Left forelimb (tissue), 1 donor: ENCODE measurements at places on chromosomes 7 and 10.

DNA sequence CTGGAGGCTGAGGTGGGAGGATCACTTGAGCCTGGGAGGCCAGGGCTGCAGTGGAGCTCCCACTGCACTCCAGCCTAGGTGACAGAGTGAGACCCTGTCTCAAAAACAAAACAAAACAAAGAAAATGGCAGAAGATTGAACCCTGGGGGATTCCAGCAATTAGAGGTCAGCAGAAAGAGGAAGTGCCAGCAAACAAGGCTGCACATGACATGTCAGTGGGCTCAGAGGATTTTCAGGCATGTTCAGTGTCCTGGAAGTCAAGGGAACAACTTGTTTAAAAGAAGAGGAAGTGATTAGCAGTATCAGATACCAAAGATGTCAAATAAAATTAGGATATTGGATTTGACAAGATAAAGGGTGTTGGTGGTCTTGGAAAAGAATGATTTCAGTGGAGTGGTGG, 32.3 kb downstream of the RAB18 start:
- no peak for DNase-seq

GRCh38 chr7:116763647-116764046, 91.7 kb downstream of the MET start:
- DNase-seq: no peak

- DNase-seq: no peak
These were observed 88.0 kb upstream of the PRSS58 start for GRCh38 chr7:142345811-142346210.

DNA sequence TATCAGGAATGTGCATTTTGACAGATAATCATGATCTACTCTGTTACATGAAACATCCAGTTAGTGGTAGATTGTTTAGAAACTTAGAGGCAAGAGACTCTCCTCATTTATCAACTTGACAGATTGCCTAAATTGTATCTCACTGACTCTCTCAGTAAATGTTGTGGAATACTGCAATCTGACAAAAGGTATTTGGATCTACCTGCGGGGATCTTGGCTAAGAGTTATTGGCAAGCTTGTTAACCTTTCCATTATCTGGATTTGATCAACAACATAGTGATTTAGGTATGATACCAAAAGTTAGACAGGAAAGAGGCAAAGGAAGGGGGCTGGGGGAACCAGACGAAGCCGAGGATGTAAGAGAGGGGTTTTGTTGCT, 2.0 kb downstream of the VSTM2A start:
- DNase-seq: no peak

DNA sequence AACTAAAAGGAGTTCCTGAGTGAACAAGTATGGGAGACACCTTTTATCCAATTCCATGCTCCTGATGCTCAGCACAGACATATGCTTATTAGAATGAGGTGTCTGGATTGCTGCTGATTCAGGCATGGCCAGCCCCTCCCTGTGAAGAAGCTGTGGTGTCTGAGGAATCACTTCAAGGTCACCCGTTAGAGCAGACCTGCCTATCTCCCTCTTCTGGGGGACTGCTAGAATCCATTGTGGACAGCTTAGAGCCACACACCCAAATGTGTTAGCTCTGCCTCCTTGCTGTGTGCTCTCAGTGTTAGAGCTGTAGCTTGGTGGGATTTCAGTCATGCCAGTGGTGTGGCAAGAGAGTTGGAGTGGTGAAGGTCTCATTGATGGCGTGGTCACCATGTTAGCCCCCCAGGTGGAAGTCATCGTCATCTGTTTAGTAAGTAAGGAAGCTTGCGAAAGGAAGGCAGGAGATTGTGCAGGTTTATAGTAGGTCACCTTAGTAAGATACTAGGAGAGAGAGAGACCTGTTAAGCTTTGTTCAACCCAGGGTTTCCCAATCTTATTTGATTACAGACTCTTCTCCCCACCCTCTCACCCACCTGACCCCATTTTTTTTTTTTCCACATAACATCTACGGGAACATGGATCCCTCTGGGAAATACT, 12.8 kb downstream of the PRXL2A start:
- DNase-seq: no peak

DNA sequence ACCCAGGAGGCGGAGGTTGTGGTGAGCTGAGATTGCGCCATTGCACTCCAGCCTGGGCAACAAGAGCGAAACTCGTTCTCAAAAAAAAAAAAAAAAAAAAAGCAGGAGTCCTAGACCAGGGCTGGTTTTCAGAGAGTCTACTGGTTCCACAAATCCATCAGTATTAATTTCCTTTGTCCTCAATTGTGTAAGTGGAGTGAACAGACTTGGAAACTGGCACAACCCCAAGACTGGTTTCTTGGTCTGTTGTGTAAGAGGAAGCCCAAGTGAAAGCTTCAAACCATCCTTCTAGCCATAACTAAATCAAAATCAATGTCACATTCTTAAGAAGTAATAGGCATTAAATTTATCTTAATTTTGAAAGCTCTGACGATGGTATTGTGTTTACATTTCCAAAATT, 213.6 kb downstream of the DGKI start:
- DNase-seq: no peak

DNA sequence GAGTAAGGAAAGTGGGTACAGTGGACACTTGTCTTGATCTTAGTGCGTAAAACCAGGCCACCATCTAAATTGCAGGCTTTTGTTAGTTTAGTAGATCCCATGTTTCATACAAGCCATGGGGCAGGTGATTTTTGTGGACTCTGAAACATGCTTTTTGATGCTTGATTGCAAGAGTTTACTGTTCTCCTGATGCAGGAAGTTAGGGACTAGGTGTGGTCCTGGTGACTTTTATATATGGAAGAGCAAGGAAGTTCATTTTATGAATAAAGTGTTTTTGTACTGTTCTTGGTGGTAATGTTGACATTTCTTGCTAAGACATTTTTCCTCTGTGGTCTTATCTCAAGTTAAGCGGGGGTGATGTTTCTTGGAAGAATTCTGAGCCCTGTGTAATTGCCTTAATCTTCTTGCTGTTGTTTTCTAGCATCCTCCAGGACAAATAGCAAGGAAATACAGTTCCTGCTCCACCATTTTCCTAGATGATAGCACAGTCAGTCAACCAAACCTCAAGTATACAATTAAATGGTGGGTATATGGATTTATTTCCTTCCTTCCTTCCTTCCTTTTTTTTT, 89.0 kb upstream of the GJD4 start:
- no peak for DNase-seq

DNA sequence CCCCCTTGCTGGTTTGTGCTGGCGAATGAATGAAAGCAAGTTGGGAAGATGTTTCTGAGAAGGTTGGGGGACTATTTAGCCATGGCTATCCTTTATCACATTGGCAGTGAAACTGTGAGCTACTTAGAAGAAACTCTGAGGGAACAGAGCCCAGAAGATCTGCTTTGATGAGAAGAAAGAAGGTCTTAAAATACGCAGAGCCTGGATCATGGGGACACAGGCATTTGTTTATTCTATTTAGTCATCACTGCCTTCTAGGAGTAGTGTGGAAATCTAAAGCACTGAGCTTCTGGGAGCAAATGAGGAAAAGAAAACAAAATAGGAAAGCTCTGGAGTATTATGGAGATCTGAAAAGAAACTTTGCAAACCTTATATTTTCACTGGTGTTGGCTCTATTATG, 28.5 kb downstream of the CPED1 start:
- no peak for DNase-seq
